ENCODE measurements at places on chromosomes 1 and 21. TPM values are rescaled to one million over a fixed set of nuclear protein-coding genes. Genes with fewer than 3 reads are reported as not detected.

TBX15 gene
- total RNA-seq, result not detected

DNA sequence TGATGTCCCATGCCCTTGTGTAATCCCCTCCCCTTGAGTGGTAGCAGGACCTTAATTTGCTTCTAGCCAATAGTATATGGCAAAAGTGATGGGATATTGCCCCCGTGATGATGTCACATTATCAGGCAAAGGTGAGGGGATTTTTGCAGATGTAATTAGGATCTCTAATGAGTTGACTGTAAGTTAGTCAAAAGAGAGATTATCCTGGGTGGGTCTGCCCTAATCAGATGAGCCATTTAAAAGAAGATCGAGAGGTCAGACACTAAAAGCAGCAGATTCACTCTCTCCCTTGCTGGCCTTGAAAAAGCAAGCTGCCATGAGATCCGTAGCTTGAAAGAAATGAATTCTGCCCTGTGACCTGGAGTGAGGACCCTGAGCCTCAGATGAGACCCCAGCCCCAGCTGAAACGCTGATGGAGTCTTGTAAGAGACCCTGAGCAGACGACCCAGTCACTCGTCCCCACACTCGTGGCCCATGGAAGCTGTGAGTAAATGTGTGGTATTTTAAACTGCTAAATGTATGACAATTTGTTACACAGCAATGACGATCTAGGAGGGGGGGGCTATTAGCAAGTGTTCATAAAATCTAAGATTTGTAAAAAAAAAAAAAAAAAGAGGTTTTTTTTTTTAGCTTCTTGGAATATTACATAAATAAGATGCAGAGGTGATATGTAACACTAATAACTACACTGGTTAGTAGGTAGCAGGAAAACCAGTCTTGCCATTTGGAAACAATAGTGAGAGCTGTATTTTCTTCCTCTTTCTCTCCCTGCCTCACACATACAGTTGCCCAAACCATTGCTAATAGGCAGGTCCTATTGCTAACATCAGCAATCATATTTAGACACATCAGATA, 50.3 kb upstream of the TARBP1 start:
- DNase-seq, result no peak

- peak; percentile 76 for DNase-seq
Measured at GRCh38 chr1:45400049-45400448, 59.8 kb upstream of the MUTYH start.

DNA sequence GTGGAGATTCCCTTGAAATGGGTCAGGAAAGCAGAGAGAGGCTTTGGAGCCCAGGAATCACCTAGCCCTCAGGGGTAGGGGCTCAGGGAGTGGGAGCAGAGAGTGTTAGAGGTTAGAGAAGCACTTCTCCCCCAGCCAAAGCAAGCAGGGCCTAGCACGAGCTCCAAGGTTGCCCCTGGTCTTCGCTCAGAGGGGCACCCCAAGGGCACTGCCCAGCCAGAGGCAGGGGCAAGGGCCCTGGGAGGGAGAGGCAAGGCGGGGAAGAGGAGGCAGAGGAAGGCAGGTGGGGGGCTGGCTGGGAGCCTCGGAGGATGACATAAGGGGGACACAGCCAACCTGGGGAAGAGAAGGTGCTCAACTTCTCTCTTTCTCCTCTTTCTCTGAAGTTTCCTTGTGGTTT, 71.9 kb downstream of the CASZ1 start:
- no peak for DNase-seq

ANKRD34A gene
- total RNA-seq, result 2.2 TPM

DNA sequence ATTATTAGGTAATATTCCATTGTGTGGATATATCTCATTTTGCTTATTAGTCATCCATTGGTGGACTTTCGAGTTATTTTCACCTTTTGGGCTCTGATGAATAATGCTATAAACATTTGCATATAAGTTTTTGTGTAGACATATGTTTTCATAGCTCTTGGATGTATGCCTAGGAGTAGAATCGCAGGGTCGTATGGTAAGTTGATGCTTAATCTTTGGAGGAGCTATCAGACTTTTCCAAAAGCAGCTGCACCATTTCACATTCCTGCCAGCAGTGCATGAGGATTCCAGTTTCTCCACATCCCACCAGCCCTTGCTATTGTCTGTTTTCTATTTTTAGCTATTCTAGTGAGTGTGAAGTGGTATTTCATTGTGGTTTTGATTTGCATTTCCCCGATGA, 120.3 kb upstream of the TMEM51 start:
- DNase-seq, result no peak

GJC2 gene
- total RNA-seq, result 0.58 TPM

GRCh38 chr21:33011462-33011861, 14.3 kb upstream of the OLIG2 start:
- DNase-seq, result no peak

GRCh38 chr21:33299181-33299752, 25.5 kb upstream of the IFNAR1 start:
- peak; percentile 51 for DNase-seq

DNA sequence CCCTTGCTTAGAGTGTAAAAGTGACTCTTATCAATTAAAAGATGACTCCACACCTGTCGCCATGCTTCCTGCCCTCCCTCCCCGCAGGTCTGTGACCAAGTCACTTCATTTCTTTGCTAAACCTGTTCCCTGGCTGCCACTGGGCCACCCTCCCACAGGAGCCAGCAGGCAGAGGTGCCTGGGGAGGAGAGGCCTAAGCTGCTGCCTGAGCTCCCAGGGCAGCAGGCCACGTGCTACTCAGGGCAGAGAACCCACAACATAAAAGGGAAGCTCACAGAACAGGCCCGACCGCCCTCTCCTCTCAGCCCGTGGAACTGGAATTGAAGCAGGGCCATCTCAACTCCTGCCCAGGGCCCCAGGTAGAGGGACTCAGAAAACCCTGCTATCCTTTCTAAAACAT, 4.9 kb downstream of the C1orf198 start:
- DNase-seq, result peak; percentile 46

- DNase-seq, result no peak
Measured at GRCh38 chr1:10979483-10979920, 33.0 kb upstream of the TARDBP start.

UBL4B gene
- not detected for total RNA-seq

- no peak for DNase-seq
Measured at GRCh38 chr1:230186874-230187273, 119.8 kb downstream of the GALNT2 start.

DNA sequence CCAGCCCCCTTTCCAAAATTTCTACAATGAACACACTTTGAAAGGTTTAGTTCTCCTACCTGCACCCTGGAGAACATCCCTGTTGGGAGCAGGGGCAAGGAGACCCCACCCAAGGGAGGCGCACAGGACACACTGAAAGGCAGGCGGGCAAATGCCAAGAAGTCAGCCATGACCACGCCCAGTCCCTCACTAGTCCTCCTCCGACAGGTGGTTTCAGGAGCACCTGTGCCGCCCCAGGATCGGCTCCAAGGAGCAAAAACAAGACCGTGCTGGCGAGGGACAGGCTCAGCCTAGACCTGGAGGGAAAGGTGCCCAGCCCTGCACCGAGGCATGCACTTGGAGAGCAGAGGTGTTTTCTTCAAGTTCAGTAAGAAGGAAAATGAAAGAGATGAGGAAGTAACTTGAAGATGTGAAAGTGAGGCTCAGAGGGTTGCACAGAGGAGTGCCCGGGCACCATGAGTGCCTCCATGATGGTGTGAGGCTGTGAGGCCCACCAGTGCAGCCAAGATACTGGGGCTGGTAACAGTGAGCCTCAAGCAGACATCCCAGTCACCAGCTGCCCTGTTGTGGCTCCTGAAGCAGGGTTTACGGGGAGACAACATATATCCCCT, 19.6 kb upstream of the NADK start:
- no peak for DNase-seq

FCN3 gene
- not detected for total RNA-seq

- peak; percentile 27 for DNase-seq
Measured at GRCh38 chr1:172647110-172647564, 11.8 kb upstream of the FASLG start.

GRCh38 chr1:24932725-24933294, 2.7 kb upstream of the RUNX3 start:
- no peak for DNase-seq

NBPF12 gene
- total RNA-seq, result 5.0 TPM

- no peak for DNase-seq
Measured at GRCh38 chr1:172906778-172907592, 143.8 kb downstream of the TNFSF18 start.

DNA sequence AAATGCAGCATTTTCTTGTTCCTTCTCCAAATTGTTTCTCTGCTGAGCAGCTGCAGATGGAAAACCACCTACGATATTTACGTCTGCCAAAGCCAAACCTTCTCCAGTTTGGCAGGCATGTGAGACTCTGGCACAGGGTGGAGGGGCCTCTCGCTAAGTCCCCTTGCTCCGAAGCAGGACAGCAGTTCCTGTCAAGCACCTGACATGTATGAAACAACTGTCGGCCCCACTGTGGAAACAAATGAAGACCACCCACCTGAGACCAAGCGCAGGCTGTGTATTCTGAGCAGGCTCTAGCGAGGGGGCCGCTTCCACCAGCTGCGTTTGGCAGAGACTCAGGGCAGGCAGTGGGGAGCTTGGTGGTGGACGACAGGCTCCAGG, 74.7 kb downstream of the RIPK4 start:
- DNase-seq, result no peak

GRCh38 chr1:96772349-96772748, 50.8 kb downstream of the PTBP2 start:
- no peak for DNase-seq

GRCh38 chr1:1869469-1869868, 21.4 kb downstream of the GNB1 start:
- no peak for DNase-seq

CR1 gene
- total RNA-seq, result 0.70 TPM

GRCh38 chr1:173661763-173662162, 7.9 kb downstream of the ANKRD45 start:
- DNase-seq, result no peak

GRCh38 chr1:153629343-153629665, 1.1 kb downstream of the S100A1 start:
- DNase-seq, result no peak

GRCh38 chr1:101282314-101283038, 45.7 kb downstream of the S1PR1 start:
- no peak for DNase-seq

- DNase-seq, result no peak
Measured at GRCh38 chr1:147109762-147110161, 62.5 kb downstream of the PRKAB2 start.

PIK3C2B gene
- total RNA-seq, result 17.4 TPM

BCL2L15 gene
- not detected for total RNA-seq

PHGDH gene
- 885 TPM for total RNA-seq

SYT11 gene
- total RNA-seq, result 15.9 TPM

- DNase-seq, result no peak
Measured at GRCh38 chr1:234942879-234943506, 185.6 kb downstream of the TOMM20 start.

GRCh38 chr1:192877283-192877886, 68.5 kb downstream of the RGS2 start:
- DNase-seq, result no peak

- no peak for DNase-seq
Measured at GRCh38 chr1:155199792-155200191, 7.9 kb downstream of the THBS3 start.

GRCh38 chr1:29736582-29737188, 500.4 kb downstream of the PTPRU start:
- peak; percentile 89 for DNase-seq

- DNase-seq, result no peak
Measured at GRCh38 chr1:175219774-175220173, 27.2 kb upstream of the KIAA0040 start.

THEMIS2 gene
- 19.3 TPM for total RNA-seq

PCP4L1 gene
- total RNA-seq, result 3.8 TPM

MCOLN3 gene
- 7.2 TPM for total RNA-seq

DNA sequence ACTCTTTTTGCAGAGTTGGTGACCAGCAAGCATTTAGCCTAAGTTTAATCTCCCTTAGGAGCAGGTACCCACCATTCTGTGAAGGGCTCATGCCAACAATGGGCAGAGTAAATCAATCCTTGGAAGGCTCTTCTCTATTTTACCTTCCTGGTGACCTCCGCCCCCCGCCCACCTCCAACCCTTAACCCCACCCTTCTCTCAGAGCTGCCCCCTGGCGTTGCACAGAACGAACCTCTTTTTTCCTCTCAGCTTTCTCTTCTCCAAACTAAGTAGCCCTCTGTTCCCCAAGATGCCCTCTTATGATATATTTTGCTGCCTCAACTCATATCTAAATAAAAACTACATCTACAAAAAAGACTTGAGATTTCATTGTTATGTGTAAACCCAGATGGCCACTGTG, 186.8 kb downstream of the SEC16B start:
- DNase-seq, result peak; percentile 41

- no peak for DNase-seq
Measured at GRCh38 chr1:154717528-154717924, 109.5 kb upstream of the ADAR start.

RGS16 gene
- total RNA-seq, result 15.4 TPM

DNA sequence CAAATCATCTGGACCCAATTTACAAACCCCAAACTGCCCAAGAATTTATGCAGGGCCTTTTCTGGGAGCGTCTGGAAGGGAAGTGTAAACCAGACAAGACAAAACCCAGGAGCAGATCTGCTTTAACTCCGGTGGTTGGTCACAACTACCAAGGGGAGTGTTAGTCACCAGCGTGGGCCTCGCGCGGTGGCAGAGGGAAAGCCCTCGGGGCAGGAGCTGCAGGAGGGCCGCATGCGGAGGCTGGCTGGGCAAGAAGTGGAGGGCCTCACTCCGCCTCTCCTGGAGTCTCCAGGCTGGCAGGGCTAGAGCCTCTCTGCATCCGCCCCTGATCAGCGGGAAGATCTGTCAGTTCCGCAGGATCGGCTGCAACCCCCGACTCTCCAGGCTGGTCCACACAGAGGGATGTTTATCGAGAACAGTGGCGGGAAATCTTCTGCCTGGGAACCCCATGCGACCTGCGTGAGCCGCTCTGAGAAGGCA, 2.0 kb downstream of the COL24A1 start:
- peak; percentile 57 for DNase-seq

GRCh38 chr1:167175901-167176300, 44.8 kb upstream of the POU2F1 start:
- no peak for DNase-seq

OR6N2 gene
- total RNA-seq, result not detected

C1orf122 gene
- total RNA-seq, result 68.3 TPM

DNA sequence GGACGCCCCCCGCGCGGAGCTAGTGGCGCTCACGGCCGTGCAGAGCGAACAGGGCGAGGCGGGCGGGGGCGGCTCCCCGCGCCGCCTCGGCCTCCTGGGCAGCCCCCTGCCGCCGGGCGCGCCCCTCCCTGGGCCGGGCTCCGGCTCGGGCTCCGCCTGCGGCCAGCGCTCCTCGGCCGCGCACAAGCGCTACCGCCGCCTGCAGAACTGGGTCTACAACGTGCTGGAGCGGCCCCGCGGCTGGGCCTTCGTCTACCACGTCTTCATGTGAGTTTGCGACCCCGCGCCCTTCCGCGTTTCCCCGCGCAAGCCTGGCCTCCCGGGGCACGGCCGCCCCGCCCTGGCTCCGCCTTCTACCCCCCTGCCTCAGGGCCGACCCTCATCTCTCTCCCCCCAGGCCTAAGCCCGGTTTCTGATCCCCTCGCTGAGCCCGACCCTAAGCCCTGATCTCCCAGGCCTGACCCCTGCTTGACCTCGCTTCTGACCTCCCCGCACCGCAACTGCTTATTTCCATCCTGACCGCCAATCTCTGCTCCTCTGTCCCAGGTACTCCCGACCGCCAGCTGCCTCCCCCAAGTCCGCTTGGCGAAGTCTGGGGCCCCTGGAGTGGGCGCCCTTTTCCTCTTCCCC, 669 bp downstream of the KCNQ4 start:
- DNase-seq, result peak; percentile 65

- no peak for DNase-seq
Measured at GRCh38 chr1:224168859-224169380, 14.1 kb upstream of the DEGS1 start.

All from GM23338 (cell line).